ENCODE measurements at places on chromosomes 6 and 20.

DNA sequence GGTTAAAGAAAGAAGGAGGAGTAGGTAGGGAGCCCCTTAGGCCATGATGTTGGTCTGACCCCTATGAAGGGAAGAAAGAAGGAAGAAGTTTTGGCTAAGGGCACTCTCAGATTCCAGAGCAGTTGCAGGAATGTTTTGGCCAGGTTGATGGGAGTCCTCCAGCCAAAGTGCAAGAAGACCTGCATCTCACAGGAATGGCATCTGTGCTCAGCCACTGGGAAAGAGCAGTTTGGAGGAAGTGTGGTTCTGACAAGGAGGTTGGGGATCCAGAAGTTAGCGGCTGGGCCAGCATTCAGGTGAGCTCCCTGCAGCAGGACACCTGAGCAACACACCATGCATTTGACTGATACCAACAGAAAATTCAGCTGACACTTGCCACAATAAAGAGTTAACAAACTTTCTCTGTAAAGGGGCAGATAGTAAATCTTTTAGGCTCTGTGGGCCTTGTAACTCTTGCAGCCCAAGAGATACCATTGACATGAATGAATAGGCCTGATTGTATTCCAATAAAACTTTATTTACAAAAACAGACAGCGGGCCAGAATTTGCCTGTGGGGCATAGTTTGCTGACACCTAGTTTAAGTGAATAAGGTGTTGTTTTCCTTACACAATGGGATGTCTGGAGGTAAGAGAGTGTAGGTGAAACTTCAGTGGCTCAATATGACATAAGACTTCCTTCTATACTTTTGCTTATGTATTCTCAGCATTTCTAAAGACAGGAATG, 71.0 kb downstream of the EDN1 start:
- no peak for DNase-seq

GRCh38 chr20:49028684-49029083, 17.4 kb upstream of the CSE1L start:
- no peak for DNase-seq

DNA sequence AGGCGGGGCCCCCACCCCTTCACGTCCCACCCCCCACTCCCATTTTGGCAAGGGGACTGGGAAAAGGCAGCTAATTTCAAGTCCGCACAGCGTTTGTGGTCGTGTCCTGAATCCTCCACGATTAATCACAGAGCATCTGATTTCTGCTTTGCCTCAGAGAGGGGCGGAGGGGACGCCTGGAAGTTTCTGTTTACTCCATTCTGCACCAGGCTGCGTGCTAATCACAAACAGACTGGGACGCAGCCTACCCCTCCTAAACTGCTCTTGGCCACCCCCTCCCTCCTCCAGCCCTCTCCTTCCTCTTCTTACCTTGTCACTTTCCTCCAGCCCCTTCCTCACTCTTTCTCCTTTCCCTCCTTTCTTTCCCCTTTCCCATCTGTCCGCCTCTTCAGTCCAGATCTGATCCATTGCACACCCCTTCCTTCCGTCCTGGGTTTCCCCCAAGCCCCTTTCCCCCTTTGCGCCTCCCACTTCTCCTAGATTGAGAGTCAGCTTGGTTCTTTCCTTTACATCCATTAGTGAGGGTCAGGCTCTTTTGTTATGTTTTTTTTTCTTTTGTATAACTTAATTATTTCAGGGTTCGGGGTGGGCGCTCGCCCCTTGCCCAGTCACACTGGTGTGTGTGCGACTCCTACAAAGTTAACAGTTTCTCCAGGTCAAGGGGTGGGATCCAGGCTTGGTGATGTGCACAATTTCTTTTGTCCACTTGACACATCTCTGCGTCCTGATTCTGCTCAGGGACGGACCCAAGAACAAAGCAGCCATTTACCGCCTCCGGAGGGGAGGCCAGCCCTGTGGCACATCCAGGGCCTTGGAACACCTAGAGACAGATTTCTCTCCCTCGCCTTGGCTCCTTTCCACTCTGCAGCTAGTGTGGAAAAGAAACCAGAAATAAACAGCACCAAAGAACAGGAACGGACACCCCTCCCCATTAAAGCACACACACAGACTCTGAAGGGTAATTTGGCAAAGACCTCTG, 520 bp upstream of the RIPOR3 start:
- DNase-seq, result no peak

GRCh38 chr20:25046181-25046641, 11.7 kb downstream of the ACSS1 start:
- no peak for DNase-seq

- no peak for DNase-seq
These were observed 336.6 kb downstream of the PREX1 start for GRCh38 chr20:48490961-48491831.

GRCh38 chr6:33018904-33019303, 9.5 kb upstream of the HLA-DOA start:
- DNase-seq, result peak; percentile 21

GRCh38 chr20:18662279-18663040, 74.6 kb downstream of the DTD1 start:
- no peak for DNase-seq

- DNase-seq, result no peak
These were observed 82.5 kb downstream of the PREX1 start for GRCh38 chr20:48745330-48745729.

GRCh38 chr6:18835976-18836375, 448.8 kb downstream of the RNF144B start:
- no peak for DNase-seq

DNA sequence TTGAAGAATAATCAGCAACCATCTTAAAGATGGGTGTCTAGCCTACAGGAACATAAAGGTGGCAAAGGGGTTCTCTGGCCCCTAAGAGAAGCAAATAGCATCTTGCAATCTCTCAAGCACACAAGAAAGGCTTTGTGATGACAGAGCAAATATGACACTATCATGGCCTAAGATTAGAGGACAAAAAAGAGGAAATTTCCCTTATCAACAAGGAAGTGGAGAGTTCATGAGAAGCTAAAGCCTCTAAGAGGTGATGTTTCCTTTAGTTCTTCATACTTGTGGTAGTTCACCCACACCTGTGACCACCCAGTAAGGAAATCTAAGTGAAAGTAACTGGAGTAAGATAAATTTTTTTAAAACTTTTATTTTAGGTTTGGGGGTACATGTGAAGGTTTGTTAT, 88.4 kb downstream of the OLIG3 start:
- no peak for DNase-seq

- DNase-seq, result no peak
These were observed 508.0 kb downstream of the QKI start for GRCh38 chr6:163922562-163922961.

GRCh38 chr6:149936743-149937142, 5.1 kb upstream of the ULBP2 start:
- DNase-seq, result no peak

Data from CD4-positive, alpha-beta T cell treated with Interleukin-6 at 100 ng/mL for 8 hours (primary cell).